ENCODE measurements at places on chromosomes 4 and X. TPM values are rescaled to one million over a fixed set of nuclear protein-coding genes. Genes with fewer than 3 reads are reported as not detected.
A peak's percentile ranks its signal among the peaks of the same experiment; 100 is the strongest.

DNA sequence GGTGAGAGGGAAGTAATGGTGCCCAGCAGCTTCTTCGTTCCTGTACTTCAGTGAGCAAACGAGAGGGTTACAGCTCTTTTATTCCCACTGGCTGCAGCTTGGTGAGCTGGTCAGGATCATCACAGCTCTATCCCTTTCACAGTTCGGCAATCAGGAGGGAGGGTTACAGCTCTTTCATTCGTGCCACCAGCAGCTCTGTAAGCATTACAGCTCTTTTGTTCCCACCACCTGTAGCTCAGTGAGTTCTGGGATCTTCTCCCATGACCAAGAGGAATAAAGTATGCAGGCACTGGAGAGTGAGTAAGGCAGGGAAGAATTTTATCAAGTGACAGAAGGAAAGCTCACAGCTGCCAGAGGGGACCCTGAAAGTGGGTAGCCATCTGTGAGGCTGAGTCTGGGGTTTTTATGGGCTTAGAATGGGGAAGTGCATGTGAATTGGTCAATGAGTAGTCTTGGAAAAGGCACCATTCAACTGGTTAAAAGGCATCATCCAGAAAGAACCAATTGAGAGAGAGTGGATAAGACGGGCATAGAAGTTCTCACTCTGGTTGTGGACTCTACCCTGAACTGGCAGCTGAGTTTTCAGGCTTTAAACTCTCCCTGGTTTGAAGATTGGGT lies 123.7 kb downstream of the COX18 start:
- H3K36me3 ChIP-seq, result no peaks in the 10 kb centered on the region
- H3K4me3 ChIP-seq, result no peak overlapping the region
- H3K4me1 ChIP-seq, result peaks cover 4% of the 10 kb centered on the region
- DNase-seq, result no peak

RHOH gene
- total RNA-seq, result 5.5 TPM

GRCh38 chrX:110795645-110796406 lies at the start of gene CHRDL1:
Gene CHRDL1 (minus strand): TSS chrX:110795817. CDS start chrX:110792181, 3,636 bp downstream.
- peak within 1 kb of the TSS; percentile 85 for H3K27ac ChIP-seq
- H3K4me1 ChIP-seq, result peaks cover 7% of the 10 kb centered on the region
- H3K27me3 ChIP-seq, result peaks cover 29% of the 10 kb centered on the region
- peaks cover 1% of the 10 kb centered on the region for H3K36me3 ChIP-seq
- H3K4me3 ChIP-seq, result peak within 1 kb of the TSS; percentile 84

GRCh38 chrX:84415140-84415539 lies 87.1 kb downstream of the HDX start:
- no peak for DNase-seq
- H3K27me3 ChIP-seq, result no peaks in the 10 kb centered on the region
- H3K4me3 ChIP-seq, result no peak overlapping the region

GABRE gene
- 2.6 TPM for total RNA-seq

DNA sequence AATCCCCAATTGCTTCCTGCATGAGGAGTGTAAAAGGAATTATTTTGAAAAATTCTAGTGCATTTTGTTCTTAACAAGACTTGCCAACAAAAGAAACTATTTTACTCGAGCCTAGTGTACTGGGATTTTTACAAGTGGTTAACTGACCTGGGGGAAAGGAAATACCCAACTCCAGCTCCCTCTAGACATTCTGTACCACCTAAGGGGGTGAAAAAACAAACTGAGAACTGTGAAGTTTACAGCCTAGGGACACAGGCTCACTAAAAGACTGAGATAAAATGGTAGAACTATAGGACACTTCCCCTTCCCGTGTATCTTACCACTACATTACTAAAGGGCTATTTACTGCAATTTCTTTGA lies 2.6 kb upstream of the ADH5 start:
- H3K4me3 ChIP-seq, result peak overlapping the region; percentile 60
- H3K4me1 ChIP-seq, result peaks cover 35% of the 10 kb centered on the region
- peaks cover 7% of the 10 kb centered on the region for H3K36me3 ChIP-seq
- H3K27me3 ChIP-seq, result no peaks in the 10 kb centered on the region
- H3K27ac ChIP-seq, result peak overlapping the region; percentile 88
